Daoy (cell line): ENCODE measurements at places on chromosomes 3 and 15.
A peak's percentile ranks its signal among the peaks of the same experiment; 100 is the strongest.

DNA sequence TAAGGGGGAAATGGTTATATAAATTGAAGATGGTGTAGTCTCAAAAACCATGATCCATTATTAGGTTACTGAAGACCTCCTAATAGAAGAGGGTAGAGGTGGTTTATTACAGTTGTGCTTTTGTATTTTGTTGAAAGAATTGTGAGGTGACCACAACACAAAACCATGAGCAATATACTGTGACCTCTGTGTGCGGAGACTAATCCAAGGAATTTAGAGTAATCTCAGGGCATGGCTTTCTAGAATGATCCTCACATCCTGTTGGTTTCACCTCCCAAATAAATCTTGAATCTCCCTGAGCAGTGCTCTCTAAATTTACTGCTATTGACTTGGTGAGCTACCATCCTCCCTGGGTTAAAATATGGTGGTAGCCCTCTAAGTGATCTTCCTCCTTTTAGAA is 52.3 kb downstream of the PTPRG start:
- no peak for DNase-seq

DNA sequence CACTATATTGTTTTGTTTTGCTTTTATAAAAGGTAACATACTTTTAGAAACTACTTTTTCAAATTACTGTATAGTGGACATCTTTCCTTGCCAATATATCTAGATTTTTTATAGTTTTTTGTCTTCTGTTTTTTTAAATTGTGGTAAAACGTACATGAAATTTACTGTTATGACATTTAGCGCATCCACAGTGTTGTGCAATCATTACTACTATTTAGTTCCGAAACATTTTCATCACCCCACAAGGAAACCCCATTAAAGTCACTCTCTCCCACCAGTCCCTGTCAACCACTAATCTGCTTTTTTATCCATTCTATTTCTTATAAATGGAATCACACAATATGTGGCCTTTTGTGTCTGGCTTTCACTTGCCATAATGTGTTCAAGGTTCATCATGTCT is 54.8 kb downstream of the TMEM266 start:
- no peak for DNase-seq

- DNase-seq, result no peak
These were observed 337.6 kb downstream of the THSD4 start for GRCh38 chr15:71452893-71453292.

- DNase-seq, result no peak
These were observed 163.6 kb downstream of the FAM43A start for GRCh38 chr3:194849166-194849875.

DNA sequence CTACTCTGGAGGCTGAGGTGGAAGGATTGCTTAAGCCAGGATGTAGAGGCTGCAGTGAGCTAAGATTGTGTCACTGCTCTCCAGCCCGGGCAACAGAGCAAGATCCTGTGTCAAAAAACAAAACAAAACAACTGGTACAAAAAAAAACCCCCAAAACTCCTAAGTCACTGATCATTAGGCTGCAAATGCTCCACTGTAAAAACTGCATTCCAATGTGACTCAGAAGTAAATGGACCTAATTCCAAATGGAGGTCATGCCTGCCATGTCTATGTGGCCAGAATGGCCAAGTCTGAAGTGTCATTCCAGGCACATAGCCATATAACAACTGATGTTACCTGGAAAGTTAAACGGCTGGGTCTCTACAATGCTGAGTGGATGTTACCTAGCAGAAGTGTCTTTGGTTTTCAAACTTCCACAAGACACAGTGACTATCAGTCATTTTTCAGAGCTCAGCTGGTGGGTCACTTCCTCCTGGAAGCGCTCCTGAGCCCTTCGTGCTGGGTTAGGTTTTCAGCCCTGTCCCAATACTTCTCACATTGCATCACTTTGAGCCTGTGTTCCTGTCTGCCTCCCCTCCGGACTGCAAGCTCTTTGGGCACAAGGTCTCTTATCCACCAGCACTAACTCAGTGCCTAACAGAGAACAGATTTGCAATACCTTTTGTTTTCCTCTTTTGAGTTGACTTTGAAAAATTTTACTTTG is 10.6 kb downstream of the FSTL1 start:
- peak; percentile 29 for DNase-seq

- no peak for DNase-seq
These were observed 82.7 kb downstream of the IL1RAP start for GRCh38 chr3:190596349-190597285.

DNA sequence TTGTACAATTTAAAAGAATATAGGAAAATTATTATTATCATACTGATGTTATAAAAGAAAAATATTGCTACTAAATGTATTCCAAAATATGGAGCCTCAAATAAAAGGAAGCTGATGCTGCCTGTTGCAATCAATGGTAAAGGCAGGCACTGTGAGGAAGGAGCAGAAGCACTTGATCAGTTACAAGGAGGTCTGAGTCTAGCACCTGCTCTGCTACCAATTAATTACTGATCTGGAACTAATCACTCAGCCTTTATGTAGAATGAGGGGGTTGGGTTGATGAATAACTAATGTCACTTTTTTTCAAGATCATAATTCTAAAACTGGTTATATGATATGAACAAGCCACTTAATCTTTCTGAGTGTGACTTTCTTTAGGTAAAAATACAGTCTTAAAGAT is 5.5 kb downstream of the ADGRG7 start:
- DNase-seq, result no peak

- no peak for DNase-seq
These were observed 55.8 kb upstream of the MYO5C start for GRCh38 chr15:52351206-52351908.

- no peak for DNase-seq
These were observed 34.5 kb upstream of the B3GALNT1 start for GRCh38 chr3:161139686-161140085.

DNA sequence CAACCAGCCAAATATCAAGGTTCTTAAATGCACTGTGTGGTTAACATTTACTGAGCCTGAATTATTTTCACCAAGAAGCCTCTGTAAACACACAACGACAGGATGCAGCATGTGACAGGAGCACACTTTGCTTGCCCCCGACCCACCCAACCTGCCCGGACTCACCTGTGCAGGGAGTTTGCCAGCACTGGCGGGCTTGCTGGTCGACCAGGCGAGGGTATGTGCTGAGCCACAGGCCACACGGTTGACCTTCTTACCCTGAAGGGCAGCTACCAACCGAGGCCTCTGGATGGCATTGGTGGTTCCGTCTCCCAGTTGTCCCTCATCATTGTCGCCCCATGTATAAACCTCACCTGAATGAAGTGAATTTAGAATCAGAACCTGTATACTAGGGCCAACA is 25.7 kb upstream of the OCA2 start:
- no peak for DNase-seq

- no peak for DNase-seq
These were observed 50.9 kb upstream of the FSIP1 start for GRCh38 chr15:39833515-39833981.

- no peak for DNase-seq
These were observed 218.2 kb upstream of the ADAMTS9 start for GRCh38 chr3:64905906-64906410.

DNA sequence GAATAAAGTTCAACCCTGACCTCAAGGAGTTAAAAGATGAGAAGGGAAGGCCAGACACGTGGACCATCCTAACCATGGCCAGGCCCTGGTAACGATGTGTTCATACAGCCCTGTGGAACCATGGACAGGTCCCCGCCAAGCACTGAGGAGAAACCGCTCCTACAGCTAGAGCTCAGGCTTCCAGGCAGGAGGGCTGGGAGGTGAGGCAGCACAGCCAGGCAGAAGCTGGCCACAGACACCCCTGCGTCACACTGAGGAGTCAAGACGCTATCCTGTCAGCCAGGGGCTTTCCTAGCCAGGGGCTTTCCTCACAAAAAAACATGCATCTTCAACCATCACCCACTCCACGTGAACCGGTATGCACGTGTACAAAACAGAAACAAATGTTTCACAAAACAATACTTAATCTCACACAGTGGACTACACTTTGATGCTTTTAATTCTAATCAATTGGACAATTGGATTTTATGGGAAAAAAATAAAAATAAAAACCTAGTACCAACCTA is 73.2 kb downstream of the TBC1D2B start:
- no peak for DNase-seq

DNA sequence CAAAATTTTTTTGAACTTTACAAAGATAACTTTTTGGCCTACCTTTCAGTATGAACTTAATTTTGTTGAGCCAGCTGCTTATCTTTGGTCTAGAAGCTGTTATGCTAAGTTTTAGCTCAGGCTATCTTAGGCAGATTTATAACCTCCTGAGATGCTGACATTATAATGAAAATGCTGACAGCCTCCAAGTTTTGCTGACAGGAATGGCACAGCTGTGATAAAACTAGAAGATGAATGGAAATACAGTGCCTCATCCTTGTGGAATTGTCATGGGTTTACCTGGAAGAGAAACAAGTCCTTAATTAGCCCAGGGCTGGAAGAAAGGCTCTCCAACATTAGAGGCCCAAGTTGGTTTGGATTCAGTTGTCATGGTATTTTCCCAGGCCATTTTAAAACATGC is 123.3 kb downstream of the OXSM start:
- no peak for DNase-seq

DNA sequence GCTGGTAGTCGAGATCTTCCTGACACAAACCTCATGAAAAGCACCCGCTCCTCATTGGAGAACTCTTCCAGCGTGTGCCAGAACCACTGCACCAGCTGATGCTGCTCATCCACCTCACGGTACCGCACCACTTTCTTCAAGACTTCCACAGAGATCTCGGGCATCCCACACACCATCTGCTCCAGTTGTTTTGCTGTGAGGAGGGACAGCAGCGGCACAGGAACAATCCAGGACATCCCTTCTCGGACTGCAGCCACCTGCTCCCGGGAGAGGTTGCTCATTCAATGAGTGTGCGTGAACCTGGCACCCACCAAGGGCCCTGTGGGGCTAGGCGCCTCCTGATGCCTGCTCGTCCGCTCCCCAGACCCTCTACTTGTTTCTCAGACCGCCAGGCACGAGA is 15.1 kb downstream of the FBXL22 start:
- no peak for DNase-seq

- no peak for DNase-seq
These were observed 41.8 kb upstream of the SETMAR start for GRCh38 chr3:4261406-4261805.

GRCh38 chr3:20680990-20681628 is 495.1 kb upstream of the SGO1 start:
- DNase-seq, result no peak

DNA sequence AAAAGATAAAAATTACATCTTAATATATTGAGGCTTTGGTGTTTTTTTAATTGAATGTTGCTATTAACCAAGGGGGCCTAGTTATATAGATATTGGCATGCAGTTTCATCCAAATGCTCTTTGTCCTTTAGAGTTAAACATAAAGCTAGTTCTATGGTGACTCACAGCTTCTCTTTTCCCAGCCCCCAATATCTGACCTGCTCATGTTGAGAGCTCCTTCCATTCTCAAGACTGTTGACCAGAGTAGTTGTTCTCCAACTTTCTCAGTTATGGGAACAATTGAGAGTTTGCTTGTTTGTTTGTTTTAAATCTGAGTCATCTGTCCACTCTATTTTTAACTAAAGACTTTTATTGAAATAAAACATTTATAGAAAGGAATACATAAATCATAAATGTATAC is 15.8 kb upstream of the RARB start:
- no peak for DNase-seq

DNA sequence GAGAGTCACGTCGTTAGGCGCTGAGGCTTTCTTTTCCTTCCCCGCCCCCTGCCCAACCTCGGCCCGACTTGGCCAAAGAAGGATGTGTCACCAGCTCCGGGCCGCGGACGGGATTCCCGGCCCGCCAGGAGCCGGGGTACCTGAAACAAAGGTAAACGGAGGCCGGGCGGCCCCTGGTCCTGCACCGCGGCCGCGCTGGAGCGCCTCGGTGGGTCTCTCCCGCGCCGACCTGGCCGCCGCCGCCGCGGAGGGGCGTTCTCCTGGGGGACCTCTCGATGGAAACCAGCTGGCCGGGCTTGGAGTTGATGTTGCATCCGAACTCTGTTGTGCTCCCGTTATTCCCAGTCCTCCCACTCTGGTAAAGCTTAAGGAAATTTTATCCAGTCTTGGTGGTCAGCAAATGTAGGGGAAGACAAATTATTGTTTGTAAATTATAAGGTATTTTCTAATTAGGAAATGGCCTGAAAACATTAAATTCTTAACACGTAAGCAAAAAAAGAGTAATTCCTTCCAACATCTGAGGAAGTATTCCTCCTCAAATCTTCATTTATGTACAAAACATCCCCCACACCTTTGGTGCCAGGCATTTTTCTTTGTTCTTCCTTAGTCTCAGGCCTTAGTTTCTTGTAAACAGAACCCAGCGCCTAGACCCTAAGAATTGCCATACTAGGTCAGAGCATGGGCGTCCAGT is 888 bp downstream of the PPP2R3A start:
- DNase-seq, result no peak

GRCh38 chr15:39621210-39621609 is 40.3 kb downstream of the THBS1 start:
- DNase-seq, result no peak

DNA sequence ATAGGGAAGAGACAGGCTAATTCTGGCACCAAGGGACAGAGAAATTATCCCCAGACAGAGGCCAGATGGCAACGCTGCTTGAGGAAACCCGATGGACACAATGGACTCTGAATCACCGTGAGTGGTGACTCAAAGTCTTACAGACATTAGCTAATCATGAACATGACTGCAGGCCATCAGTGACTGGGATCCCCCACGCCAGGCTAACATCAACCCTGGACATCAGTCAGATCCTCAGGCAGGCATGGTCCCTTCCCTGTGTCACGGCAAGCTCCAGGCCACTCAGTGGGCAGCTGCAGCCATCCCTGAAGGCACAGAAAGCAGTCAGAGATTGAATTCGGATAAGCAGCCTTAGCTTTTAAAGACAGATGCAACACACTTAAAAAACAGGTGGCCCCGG is 23.8 kb upstream of the OXTR start:
- peak; percentile 55 for DNase-seq

- no peak for DNase-seq
These were observed 979.0 kb downstream of the TUSC7 start for GRCh38 chr3:117688583-117688982.

DNA sequence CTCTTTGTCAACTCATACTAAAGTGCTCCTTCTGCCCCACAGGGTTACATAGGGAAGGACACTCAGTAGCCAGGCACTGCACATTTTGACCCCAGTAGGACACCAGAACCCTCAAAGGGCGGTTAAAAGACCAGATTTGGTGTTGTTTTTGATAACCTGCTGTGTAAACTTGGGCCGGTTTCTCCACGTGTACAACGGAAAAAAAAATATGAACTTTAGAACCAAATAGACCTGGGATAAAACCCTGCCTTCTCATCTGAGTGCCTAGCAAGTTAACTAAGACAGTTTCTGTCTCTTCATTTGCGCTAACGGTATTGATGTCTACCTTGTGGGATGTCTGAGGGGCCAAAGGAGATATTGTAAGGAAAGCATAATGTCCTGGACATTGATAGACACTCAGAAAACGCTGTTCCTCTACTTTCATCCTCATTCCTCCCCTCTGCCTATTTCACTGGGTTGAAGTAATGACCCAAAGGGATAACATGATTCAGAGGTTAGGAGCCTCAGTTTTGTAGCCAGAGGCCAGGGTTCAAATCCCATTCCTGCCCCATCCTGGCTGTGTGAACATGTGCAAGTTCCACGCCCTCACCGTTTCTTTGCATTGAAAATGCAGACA is 155.9 kb upstream of the LPP start:
- DNase-seq, result no peak

- DNase-seq, result no peak
These were observed 5.7 kb downstream of the ATP13A3 start for GRCh38 chr3:194481103-194481502.

- no peak for DNase-seq
These were observed 7.2 kb upstream of the RBP1 start for GRCh38 chr3:139546772-139547171.

GRCh38 chr3:99313485-99313884 is 324.9 kb upstream of the COL8A1 start:
- DNase-seq, result no peak
